ENCODE measurements at places on chromosomes 11 and 22.

- DNase-seq, result no peak
Observed at GRCh38 chr22:40388231-40388630, 17.8 kb downstream of the SGSM3 start.

DNA sequence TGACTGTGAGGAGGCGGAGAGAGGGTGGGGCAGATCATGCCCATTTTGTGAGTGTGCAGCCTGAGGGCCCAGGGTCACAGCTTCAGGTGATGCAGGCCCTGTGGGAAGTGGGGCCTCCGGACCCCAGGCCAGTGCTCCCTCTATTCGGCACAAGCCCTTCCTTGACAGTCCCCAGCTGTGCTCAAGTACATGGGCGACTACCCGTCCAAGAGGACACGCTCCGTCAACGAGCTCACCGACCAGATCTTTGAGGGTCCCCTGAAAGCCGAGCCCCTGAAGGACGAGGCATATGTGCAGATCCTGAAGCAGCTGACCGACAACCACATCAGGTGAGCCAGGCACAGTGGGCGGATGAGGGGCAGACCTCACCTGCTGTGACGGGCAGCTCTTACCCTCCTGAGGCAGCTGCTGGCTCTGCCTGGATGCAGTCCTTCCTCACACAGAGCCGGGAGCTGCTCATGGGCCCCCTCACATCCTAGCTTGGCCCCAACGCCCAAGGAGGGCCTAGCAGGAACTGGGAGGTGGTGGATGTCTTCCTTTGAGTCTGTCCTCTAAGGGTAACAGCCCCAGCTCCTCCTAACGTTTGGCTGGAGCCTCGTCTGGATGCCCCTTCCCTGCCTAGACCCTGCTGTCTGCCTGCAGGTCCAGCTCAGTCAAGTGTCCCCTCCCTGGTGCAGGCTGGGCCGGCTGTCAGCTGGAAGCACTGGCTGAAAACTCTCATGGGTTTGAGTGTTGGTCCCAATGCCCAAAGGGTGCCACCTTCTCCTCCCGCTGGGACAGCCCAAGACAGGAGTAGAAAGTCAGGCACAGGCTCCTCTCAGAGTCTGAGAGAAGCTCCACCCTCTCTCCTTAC, 76.1 kb downstream of the MYO7A start:
- no peak for DNase-seq

GRCh38 chr11:32895471-32895870, 2.9 kb downstream of the QSER1 start:
- DNase-seq, result no peak

- DNase-seq, result no peak
Observed at GRCh38 chr22:33327348-33327860, 269.2 kb upstream of the SYN3 start.

DNA sequence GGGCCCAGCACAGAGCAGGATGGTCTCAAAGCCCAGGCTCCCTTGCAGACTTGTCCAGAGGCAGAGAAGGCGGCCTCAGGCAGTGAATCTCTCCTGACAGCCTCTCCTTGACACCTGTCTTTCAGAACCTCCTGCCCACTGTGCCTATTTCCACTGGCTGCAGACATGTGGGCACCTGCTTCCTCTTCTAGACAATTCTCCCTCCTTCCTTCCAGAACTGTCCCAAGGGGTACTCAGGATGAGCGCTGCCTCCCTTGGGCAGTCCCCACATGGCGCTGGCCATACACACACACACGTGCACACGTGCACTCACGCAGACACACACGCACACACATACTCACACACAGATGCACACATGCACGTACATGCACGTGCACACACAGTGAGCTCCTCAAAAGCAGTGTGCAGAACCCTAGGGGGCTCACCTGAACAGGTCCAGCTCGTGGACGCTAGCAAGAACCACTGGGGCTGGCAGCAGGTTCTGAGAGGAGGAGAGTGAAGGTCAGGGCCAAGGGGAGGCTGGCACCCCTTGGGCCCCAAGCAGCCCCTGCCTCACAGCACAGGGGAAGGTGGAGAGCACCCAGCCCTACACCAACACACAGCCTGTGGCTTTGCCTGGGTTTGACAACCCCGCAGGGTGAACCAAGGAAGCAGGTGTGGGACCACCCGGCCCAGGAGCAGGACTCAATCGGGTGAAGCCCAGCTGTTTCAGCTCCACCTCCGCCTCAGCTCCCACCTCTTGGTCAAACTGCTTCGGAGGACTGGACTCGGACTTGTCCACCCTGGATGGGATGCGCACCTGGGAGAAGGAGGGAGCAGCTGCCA, 8.1 kb upstream of the PLXNB2 start:
- DNase-seq, result no peak

- no peak for DNase-seq
Observed at GRCh38 chr11:74035264-74035663, 26.4 kb upstream of the UCP3 start.

DNA sequence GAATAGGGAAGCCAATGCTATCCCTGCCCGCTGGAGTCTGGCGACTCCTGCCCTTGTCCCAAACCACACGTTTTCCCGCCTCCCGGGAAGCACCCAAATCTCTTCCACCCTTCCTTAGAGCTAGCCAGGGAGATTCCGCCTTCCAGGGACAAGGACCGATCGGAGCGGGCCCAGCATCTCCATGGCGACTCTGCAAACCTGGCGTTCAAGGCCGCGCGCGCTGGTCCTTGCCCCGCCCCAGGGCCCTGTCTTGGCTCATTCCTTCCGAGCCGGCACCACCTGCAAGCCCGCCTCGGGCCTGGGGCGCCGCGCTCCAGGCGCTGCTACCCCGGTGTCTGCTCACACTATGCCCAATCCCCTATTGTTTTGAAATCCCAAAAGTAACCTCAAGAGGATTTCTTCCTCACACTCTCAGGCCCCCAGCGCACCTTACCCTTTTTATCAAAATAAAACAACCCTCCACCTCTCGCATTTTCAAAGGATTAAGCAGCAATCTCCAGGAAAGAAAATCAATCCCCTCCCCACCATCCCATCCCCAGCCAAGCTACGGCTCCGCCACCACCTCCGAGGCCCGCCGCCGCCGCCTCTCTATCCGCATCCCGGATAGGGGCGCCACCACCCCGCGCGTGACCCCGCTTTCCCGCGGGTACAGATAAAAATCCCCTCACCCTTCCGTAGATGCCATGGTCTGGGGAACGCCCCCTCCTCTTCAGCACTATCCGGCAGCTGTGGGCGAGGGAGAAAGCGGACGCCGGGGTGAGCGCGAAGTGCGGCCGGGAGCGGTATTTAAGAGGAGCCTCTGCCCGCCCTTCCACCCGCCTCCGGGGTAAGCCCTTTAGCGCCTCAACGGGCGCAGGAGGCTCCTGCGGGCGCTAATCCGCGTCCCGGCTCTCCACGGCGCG, 825 bp downstream of the SLC1A2 start:
- DNase-seq, result no peak

GRCh38 chr22:34808618-34809017, 257.3 kb upstream of the ISX start:
- no peak for DNase-seq

DNA sequence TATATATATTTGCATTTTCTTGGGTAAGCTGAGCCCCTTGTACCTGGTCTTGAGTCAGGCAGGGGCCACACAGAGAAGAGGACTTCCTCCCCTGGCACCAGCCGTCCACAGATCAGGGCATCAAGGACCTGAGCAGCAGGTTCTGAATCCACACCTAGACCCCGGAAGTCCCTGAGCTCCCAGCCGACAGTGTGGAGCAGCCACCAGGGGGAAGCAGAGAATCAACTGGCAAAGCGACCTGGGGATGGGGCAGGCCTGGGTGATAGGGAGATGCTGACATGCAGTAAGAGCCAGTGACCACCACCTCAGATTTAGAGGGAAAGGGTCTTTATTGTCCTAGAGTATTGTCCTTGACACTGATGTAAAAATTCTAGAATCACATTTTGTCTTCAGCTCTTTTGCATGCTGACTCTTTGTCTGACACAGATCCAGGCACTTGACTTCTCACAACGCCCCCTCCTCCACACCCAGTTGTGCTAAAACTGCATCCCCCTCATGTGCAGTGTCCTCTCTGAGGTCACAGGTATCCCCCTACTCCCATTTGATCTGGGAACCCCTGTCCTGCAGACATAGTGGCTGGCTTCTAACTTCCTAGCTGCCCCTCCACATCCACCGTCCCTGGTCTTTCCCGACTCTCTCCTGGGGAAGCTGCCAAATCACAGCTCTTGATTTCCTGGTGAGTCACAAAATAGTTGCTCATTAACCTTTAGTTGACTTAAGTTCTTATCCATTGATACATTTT, 109.3 kb downstream of the GGTLC2 start:
- DNase-seq, result peak; percentile 23

DNA sequence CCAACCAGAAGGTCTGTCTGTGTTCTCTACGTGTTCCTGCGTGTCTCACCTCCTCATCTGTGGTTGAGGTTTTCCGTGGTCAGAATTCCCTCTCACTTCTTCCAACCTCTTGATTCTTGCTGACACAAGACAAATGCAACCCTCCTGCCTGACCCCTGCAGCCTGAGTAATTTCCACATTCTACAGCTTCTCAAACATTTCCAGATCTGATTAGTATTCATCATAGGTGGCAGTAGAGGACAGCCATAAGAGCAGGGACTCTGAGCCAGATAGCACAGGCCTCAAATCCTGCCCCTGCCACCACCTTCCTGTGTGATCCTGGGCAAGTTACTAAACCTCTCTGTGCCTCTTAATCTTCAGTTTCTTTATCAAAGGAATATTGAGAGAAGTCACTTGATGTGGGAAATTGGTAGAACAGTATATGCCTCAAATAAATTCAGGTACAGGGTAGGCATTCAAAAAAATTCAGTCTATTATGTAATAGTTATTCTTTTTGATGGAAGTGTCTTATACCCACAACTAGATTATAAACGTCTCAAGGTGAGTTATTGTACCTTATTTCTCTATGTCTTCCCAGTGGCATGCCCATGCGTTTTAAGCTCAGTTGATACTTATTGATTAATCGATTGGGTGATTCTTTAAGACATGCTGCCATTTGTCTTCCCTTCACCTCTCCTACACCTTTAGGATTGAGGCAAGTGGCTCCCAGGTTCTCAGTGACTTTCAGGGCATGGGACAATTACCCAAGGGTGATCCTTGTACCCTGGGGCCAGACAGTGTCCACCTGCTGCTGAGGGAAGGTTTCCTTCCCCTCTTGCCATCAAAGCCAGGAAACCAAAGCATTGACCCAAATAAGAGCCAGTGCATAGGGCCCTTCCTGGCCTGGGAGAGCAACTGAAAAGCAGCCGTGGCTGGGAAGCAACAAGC, 19.6 kb downstream of the POU2AF1 start:
- no peak for DNase-seq

- no peak for DNase-seq
Observed at GRCh38 chr11:37843603-37844002, 1245.6 kb upstream of the RAG2 start.

- no peak for DNase-seq
Observed at GRCh38 chr11:70220136-70220535, 17.0 kb downstream of the FADD start.

GRCh38 chr22:41620589-41621098, at the start of gene DESI1:
Gene DESI1 (minus strand): TSS chr22:41621043. CDS start chr22:41620839, 204 bp downstream.
- no peak for DNase-seq

- no peak for DNase-seq
Observed at GRCh38 chr11:112179601-112180000, 4.3 kb downstream of the BCO2 start.

GRCh38 chr11:9775398-9775779, 111.5 kb downstream of the SWAP70 start:
- DNase-seq, result no peak

GRCh38 chr22:24444251-24444650, 16.9 kb downstream of the ADORA2A start:
- DNase-seq, result no peak

- no peak for DNase-seq
Observed at GRCh38 chr11:122803716-122804115, 34.6 kb upstream of the CRTAM start.

GRCh38 chr11:27028561-27028965, 12.1 kb upstream of the BBOX1 start:
- DNase-seq, result no peak

DNA sequence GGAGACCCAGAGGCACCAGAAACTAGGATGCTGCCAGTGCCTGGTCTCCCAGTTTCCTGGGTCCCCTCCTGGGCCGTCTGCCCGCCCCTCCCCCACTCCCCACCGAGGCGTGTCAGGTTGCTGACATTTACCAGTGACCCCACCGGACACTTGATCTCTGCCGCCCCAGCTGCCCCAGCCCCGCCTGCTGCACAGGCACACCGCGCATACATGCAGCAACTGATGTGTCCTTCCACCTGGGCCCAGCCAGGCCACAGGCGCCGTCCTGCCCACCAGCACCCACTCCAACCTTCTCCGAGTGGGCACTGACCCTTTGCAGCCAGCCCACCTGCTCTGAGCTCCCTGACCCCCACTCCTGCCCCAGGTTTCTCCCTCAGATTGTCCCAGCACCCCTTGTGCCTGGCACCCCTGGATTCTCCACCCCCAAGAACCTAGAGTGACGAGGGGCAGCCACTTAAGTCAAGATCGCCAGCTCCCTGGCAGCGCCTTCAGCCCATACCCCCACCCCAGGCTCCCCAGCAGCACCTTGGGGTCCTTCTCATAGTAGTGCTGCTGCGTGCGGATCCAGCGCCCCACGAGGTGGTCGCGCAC, 548 bp downstream of the PYGM start:
- DNase-seq, result no peak

DNA sequence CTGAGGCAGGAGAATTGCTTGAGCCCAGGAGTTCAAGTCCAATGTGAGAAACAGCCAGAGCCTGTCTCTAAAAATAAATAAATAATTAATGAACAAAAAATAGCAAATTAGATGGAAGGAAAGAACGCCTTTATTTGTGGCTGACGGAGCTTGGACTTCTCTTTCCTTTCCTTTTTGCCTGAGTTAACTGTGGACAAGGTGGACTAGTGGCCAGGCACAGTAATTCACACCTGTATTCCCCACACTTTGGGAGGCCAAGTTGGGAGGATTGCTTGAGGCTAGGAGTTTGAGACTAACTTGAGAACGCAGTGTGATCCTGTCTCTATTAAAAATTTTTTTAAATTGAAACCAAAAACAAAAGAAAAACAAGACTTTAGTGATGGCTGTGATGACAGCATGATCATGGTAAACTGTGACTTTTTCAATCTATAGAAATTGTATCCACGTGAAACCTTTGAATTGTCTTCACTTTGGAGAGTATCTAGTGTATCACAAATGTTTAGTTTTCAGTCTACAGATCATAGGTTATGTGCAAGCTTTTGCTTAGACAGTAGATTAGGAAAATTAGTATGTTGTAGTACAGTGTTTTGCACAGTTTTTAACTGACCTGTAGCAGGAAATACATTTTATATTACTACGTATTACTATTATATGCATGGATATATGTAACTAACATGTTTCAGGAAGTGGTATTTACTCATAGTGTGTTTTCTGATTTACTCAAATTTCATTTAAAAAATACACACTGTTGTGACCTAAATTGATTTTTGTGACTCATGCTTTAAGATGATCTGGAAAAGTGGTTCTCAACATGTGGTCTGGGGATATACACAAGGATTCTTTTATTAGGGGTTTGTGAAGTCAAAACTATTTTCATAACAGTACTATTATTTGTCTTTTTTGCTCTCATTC, 42.1 kb downstream of the KDM2A start:
- DNase-seq, result no peak

DNA sequence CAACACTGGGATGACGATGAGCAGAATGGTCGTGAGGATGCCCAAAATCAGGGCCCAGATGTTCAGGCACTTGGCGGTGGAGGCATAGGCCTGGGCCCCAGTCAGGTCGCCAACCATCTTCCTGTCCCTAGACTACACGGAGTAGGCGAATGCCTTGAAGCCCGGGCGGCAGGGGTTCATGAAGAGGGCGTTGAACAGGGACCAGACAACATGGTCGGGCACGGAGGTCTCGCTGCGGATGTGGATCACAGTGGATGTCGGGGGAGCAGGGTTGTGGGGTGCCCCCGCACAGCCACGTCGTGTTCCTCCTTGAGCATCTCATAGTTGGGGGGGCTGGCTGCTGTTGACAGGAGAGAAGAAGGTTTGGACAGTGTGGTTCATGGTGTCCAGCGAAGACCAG, 9.5 kb downstream of the MYEOV start:
- no peak for DNase-seq

Measured in NCI-H2029 treated with DMSO at 0.1 percent for 48 hours (cell line).